RCC 7860 (cell line): ENCODE measurements at places on chromosomes 16 and 17.

GRCh38 chr17:29731589-29731929, 108.8 kb upstream of the CORO6 start:
- peak; percentile 11 for DNase-seq

DNA sequence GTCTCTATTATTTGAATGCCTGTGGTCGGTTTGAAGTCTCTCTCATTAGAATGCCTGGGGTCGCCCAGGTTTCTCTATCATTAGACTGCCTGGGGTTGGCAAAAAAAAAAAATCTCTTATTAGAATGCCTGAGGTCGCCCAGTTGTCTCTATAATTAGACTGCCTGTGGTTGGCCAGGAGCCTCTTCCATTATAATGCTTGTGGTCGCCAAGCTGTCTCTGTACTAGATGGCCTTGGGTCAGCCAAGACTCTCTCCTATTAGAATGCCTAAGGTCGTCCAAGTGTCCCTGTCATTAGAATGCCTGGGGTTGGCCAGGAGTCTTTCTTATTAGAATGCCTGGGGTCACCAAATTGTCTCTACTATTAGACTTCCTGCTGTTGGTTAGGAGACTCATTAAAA, 2228.4 kb downstream of the TP53TG3F start:
- no peak for DNase-seq

DNA sequence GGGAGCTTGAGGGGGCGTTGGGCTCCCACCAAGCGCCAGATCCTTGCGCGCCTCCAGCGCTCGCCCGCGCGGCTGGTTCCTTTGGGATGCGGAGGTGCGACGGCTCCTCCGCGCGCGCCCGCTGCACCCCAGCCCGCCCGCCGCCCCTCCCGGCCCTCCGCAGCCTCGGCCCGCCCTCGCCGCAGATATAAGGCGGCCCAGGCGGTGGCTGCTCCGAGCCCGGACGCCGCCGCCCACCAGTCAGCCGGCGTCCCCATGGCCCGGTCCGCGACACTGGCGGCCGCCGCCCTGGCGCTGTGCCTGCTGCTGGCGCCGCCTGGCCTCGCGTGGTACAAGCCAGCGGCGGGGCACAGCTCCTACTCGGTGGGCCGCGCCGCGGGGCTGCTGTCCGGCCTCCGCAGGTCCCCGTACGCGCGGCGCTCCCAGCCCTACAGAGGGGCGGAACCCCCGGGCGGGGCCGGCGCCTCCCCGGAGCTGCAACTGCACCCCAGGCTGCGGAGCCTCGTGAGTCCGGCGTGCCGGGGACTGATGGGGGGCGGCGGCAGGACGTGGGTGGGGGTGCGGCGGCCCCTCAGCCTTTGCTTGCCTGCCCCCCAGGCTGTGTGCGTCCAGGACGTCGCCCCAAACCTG, at the start of gene NPB:
Gene NPB (plus strand): TSS at position 216 of the 630 bp plus-strand sequence. CDS start 40 bp downstream, at position 256.
- DNase-seq: no peak

DNA sequence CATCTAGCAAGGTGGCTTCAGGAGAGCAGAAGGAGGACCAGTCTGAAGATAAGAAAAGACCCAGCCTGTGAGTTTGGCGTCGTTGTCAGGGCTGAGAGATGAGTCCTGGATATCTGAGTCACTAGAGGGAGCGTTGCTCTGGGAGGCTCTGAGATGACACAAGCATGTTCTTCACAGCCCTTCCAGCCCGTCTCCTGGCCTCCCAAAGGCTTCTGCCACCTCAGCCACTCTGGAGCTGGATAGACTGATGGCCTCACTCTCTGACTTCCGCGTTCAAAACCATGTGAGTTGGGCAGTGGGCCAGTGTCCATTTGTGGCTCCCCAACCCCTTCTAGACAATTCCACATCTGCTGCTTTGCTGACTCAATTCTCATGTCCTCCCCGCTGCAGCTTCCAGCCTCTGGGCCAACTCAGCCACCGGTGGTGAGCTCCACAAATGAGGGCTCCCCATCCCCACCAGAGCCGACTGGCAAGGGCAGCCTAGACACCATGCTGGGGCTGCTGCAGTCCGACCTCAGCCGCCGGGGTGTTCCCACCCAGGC, 2.3 kb downstream of the TGFB1I1 start:
- no peak for DNase-seq

DNA sequence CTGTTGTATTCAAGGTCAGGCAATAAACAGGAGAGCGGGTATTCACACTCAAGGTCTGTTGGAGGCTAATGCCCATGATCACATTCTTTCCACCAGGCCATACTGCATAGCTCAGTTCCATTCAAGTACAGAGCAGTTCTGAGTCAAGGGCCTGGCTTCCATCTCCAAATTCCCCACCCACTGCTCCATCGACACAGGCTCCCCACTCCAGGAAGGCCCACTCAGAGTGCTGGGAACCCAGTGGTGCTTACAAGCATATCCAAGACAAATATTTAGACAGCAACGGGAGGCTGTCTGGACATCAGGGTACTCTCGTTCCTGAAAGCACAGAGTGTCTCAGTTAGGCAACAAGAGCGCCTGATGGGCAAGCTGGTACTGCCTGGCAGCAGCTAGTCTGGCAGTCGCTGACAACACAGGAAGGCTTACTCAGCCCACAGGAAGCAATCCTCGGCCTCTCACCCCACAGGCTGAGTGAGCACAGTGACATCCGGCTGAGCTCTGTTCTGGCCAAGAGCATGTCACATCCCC, 40.9 kb downstream of the RFFL start:
- DNase-seq: peak; percentile 74

DNA sequence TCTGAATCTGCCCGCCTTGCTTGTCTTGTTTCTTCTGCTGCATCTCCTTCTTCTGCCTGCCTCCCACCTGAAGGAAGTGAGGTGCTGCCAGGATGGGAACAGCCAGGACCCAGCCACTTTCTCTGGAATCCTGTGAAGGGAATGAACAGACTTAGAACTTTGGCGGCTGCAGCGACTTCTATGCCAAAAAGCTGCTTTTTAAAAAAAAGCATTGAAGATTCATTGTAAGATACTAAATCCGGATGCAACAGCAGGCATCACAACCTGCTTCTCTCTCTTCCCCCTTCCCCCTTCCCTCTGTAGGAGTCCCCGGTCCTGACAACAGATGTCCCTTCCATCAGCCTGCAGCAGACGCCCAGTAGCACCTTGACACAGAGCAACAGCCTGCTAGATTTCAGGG, 176.3 kb downstream of the HS3ST4 start:
- no peak for DNase-seq

- no peak for DNase-seq
These were observed 149.0 kb upstream of the PLCG2 start for GRCh38 chr16:81629896-81630634.

GRCh38 chr16:58497935-58498334, 2.0 kb upstream of the NDRG4 start:
- no peak for DNase-seq

DNA sequence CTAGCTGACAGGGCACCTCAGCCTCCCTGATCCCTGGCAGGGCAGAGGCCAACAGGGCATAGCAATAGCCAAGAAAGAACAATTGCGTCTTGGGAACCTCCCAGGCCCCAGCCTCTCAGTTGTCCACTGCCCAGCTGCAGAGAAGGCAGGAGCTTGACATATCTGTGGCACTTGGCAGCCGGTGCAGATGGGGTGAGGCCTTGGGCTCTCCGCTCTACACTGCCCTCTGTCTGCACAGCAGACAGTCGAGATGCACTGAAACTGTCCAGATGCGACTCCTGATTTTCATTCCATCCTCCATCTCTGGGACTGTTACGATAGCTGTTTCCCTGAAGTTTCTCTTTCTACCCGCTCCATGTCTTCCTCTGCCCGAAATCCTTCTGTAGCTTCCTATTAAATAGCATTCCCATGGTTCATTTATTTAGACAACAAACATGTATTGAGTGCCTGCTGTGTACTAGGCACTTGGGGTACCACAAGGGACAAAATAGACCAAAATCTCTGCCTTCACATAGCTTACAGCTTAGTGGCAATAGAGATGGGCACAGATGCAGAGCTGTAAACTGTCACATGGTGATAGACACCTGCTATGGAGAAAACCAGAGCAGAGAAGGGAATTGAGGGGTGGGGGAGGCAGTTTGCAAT, 3.3 kb downstream of the POLR3E start:
- peak; percentile 35 for DNase-seq

- DNase-seq: peak; percentile 17
These were observed at the start of gene ADAP2 for GRCh38 chr17:30921544-30922196. Gene ADAP2, plus strand, starts transcription at chr17:30921945. Its CDS starts 70 bp downstream, at chr17:30922015.

DNA sequence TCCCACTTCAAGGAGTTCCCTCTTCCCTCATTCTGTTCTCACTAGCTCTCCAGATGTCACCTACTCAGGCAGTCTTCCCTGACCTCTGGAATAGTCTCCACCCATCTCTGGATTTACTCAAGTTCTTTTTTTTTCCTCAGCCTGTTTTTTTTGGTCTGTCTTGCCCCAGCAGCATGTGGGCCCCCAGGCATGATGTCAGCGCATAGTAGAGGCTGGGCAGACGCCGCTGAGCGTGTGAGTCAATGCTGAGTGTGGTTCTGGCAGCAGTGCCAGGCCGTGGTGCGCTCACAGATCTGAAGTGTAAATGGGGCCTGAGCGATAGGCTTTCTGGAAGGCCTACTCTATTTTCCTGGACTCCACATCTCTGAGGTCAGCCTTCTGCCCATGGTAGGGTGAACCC, 2.7 kb upstream of the KCNJ18 start:
- peak; percentile 95 for DNase-seq

GRCh38 chr17:37512442-37513068, 22.9 kb downstream of the DUSP14 start:
- DNase-seq: no peak

- no peak for DNase-seq
These were observed 13.1 kb downstream of the SPATA33 start for GRCh38 chr16:89670496-89671431.

DNA sequence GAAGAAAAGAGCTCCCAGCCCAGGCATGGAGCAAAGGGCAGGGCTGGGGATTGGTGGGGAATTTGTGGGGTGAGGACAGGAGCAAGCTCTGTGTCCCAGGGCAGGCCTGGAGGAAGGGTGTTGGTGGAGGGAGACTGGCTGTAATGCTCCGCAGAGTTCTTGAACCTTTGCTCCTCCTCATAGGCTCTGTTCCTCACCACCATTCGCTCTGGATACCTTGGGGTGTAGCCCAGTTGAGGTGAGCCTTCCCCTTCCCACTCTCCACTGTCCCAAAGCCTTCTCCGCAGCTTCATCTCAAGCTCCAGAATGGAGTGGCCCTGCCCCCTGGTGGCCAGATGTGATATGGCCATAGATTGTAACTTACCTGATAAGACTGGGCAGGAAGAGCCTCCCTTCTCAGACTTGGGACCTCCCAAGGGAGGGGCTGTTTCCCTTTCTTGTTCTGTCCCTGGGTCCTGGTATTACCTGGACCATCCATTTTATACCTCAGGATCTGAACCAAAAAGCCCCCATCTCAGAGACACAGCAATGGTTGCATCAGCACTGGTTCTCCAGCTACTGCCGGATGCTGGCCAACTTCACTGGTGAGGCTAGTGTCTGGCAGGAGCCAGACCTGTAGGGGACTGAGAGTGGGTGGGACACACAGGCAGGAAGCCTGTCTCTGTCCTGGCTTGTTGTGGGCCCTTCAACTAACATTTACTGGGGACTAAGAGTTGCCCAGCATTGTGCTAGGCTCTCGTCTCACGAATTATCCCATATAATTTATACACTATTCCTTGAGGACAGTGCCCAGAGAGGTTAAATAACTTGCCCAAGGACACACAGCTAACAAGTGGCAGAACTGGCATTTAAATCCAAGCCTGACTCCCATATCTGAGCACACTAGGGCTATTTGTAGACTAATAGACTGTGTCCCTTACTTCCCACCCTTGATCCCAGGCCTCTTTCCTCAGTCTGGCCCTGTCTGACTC, 19.1 kb upstream of the STAC2 start:
- peak; percentile 51 for DNase-seq
